ENCODE measurements at places on chromosomes 7 and 10.

- no peak for DNase-seq
Measured at GRCh38 chr7:151385626-151386300, 24.1 kb downstream of the WDR86 start.

- no peak for DNase-seq
Measured at GRCh38 chr7:68200051-68200670, 1203.5 kb downstream of the TYW1 start.

DNA sequence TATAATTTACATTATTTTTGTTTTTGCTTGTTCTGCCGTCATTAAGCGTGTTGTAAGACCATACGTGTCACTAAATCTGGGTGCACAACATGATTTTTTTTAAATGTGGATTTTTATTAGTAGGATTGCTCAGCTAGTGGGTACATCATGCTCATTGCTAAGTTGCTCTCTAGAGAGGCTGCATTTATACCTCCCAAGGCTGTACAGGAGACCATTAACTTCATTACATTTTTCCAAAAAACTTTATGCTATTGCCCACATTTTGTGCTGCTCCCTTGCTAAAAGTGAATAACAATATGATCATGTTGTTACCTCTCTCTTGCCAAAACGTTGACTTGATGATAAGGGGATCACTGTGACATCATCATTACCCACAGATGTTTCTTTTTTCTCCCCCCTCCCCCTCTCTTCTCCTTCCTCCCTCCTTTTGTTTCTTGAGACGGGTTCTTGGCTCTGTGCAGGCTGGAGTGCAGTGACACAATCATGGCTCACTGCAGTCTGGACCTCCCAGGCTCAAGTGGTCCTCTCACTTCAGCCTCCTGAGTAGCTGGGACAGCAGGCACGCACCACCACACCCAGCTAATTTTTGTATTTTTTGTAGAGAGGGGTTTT lies 65.1 kb downstream of the BMPR1A start:
- DNase-seq, result no peak

DNA sequence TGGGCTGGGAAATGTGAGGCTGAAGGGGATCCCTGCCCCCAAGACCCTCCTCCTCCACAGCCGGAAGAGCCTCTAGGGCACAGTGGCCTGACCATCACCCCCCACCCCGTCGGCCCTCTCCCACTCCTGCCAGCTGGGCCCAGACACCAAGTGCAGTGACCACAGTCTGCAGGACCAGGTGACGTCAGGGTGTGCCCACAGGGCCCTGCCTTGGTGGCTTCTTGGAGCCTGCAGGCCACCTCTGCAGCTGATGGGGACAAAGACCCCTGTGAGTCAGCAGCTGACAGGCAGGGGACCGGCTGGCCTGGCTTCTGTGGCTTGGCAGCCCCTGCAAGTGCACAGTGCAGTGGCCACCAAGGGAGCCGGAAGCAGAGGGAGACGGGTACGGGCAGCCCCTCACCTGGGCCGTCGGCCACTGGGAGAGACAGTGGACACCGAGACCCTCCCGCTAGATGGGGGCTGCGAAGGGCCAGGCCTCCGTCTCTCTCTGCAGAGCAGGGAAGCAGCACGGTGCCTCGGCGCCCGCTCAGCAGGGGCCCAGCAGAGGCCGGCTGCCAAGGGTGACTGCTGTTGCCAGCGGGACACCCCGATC lies 274.6 kb downstream of the ELFN1 start:
- peak; percentile 16 for DNase-seq

- no peak for DNase-seq
Measured at GRCh38 chr10:37520488-37520887, 336.9 kb downstream of the ZNF248 start.

DNA sequence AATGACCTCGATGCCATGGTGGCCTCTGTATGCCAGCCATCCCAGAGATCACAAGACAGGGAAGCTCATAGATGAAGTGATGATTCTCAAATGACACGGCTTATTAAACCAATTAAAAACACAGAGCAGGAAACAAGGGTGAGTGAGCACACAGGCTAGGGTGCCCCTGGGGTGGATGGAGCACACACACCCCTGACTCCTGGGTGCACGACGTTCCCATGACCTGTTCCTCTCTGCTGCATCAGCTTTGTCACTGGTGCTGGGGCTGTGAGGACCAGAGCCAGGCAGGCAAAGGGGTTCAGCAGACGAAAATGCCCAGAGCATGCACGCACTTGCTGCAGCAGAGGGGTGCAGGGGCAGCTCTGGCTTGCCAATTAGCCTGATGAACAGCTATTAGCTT lies 86.5 kb upstream of the LRRC4 start:
- DNase-seq, result no peak

- DNase-seq, result no peak
Measured at GRCh38 chr10:123166618-123167017, 12.4 kb downstream of the BUB3 start.

- no peak for DNase-seq
Measured at GRCh38 chr10:106825576-106826364, 338.7 kb downstream of the SORCS1 start.

DNA sequence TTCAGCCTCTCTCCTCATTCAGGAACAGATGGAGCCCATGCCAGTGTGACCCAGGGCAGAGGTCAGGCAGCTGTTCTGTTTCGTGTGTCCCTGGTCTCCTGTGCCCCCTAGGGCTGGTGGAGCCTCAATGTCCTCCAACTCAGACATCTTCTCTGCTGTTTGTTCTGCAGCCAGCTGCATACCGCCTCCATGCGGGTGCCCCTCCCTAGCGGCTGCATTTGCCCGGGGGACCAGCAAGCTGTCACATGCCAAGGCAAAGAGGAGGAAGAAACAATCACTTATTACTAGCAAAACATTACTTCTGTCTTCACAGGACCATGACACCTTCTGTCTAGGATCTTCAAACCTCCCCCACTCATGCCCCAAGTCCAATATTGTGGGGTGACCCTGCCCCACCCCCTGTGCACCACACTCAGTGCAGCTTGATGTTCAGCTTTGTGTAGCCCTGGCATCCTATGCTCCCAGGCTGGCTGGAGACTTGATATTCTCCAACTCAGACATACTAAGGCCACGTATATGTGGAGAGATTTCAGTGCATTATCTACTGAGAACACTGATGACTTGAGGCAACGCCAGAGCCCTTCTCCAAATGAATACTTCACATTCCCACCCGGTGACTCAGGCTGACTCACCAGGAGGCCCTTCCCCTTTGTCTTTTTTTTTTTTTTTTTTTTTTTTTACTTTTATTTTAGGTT lies 188.9 kb downstream of the SKIDA1 start:
- DNase-seq, result no peak

DNA sequence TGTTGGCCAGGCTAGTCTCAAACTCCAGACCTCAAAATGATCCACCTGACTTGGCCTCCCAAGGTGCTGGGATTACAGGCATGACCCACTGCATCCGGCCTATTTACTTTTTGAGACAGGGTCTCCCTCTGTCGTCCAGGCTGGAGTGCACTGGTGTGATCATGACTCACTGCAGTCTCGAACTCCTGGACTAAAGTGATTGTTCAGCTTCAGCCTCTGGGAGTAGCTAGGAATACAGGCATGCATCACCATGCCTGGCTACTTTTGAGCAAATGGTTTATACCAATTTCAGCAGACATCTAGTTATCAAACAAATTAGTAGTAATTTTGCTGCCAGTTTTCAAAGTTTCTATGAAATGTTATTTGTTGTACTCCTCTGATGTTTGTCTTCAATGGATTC lies 2.2 kb upstream of the WAC start:
- no peak for DNase-seq

GRCh38 chr10:121281576-121281975 lies 316.7 kb downstream of the FGFR2 start:
- DNase-seq, result no peak

DNA sequence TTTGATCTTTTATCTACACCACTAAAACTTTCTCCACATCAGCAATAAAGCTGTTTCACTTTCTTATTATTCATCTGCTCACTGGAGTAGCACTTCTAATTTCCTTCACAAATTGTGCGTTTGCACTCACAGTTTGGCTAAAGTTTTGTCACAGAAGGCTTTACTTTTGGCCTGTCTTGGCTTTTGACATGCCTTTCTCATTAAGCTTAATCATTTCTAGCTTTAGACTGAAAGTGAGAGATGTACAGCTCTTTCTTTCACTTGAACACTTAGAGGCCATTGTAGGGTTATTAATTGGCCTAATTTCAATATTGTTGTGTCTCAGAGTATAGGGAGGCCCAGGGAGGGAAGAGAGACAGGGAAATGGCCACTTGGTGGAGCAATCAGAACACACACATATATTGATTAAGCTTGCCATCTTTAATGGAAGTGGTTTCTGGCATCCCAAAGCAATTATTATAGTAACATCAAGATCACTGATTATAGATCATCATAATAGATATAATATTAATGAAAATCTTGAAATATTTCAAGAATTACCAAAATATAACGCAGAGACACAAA lies 512.5 kb downstream of the ETV1 start:
- DNase-seq, result no peak

DNA sequence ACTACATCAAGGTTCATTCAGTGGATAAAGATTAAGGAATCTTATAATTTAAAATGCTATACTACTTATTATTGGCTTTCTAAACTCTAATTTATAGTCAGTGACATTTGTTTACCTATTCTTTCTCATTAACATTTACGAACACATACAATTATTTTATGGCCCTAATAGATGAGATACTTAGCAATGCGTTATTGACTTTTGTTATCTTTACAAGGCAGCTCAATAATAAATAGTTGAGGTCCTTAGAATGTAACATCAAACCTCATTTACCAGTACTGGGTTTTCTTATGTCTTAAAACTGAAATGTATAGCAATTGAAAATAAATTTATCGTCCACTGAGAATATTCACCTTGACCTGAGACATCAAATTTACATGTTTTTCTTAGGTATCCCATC lies 89.0 kb downstream of the THSD7A start:
- DNase-seq, result no peak

DNA sequence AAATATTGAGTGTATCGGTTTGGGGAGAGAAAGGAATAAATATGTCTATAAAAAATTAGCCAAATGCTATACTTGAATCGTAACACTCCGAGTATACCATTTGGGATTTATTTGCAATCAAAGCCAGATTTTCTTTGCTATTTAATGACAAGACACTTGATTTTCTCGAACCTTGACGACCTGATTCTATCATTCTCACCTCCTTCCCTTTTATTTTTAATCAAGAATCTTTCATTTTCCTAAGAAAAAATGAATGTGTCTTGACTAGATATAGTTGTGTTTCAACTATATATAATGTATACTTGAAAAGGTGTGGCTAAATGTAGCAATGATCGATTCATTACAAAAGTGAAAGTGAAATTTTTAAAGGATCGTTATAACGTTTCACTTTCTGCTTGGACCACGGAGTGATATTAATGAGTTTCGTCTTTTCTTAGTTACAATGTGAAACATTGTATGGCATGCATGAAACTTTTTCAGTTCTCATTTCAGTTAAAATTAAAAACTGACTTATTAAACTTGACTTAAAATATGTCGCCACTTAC lies 562 bp downstream of the NUB1 start:
- DNase-seq, result no peak

DNA sequence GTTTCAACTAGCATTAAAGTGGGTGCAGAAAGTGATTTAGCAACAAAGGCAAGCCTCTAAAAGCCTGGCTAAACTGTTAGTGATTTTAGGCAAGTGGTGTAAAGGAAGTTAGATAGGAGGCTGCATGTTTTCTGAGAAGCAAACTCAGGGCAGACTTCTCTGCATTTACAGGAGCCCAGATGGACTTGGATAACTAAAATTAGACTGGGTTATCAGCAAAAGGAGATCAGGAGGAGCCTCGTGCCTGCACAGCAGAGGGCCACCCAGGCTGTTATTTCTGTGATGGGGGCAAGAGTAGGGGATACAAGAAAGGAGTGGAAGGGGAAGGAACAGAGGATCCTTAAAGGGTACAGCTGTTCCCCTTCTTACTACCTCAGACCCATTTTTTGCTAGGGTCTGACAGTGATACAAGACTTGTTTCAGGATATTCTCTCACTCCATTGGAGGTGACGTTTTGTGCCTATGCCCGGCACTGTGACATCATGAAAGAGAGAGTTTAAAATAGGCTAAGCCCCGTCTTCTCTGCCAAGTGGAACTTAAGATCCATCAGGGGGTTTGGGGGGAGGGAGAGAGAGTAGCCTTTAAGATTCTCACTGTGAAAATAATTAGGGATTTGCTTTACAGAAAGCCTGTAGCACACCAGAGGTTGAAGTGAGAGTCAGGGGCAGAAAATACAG lies 49.6 kb upstream of the PDCD4 start:
- peak; percentile 61 for DNase-seq

GRCh38 chr7:17706734-17707133 lies 233.6 kb downstream of the SNX13 start:
- no peak for DNase-seq

GRCh38 chr7:130069179-130069977 lies 956 bp upstream of the KLHDC10 start:
- DNase-seq, result no peak

DNA sequence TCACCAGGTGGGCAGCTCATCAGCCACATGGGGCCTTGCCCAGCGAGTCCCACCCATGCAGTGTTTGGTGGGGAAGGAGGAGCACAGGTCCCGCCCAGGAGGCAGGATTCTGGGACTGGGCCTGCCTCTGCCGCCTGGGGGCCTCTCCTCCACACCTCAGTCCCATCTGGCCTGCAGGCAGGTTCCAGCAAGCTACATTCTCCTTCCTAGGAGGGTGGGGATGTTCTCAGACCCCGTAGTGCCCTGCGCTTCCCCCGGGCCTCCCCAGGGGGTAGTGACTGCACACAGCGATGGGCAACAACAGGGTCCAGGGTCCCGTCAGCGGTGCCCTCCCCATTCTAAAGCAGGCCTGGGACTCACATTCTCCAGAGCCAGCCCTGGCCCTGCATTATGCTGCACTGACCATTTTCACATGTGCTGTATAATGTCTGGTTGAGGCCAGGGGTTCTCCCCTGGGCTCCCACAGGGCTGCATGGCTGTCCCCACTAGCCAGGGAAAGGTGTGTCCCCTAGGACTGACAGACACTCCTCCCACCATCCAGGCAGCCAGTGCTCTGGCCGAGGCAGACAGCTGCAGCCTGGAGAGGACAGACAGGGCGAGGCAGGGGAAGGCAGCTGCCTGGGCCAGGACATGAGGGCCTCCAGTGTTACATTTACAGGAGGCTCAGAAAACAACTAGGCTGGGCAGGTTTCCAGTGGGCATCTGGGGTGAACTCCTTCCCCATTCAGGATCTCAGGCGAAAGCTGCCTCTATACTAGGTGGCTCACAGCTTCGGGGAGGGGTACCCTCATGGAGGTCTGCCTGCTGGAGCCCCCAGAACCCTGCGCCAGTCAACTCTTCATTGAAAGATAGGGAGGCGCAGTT lies 9.3 kb downstream of the RASGEF1A start:
- no peak for DNase-seq

DNA sequence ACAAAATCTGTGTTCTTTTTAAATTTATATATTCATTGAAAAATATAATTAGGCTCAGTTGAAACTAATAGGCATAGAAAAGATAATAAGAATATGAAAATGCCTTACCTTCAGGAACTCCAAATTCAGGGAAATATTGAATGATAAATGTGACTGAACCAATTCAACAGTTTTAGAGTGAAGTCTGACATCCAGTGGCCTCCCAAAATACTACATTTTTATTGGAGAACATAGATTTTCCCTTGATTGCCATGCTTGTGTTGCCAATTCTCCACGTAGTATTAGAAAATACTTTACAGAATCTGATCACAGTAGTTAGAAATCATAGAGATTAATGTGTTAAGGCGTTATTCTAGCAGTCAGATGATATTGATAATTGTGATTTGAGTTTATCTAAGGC lies 1246.7 kb downstream of the GATA3 start:
- DNase-seq, result no peak
